ENCODE measurements at places on chromosomes 4 and X.

- peak; percentile 28 for DNase-seq
These were observed 2.7 kb upstream of the MAML3 start for GRCh38 chr4:140156529-140157171.

DNA sequence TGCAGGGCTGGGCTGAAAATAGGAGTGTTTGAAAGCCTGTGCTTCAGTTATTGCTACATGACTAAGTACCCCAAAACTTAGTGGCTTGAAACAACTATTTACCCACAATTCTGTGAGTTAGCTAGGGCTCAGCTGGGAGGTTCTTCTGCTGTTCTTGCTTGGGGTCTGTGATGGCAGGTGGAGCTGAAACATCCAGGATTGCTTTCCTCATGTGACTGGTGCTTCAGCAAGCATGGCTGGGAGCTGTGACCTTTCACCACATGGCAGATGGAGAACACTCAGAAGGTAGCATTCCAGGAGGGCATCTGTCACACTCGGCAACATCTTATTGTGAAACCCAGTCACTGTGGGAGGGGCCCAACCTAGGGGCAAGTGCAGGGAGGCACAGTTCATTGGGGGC, 57.0 kb upstream of the TBC1D14 start:
- no peak for DNase-seq

GRCh38 chrX:76428243-76429130, 977 bp downstream of the MAGEE1 start:
- peak; percentile 11 for DNase-seq

- DNase-seq: no peak
These were observed 34.8 kb downstream of the GPR101 start for GRCh38 chrX:136999024-136999423.

- no peak for DNase-seq
These were observed 154.5 kb downstream of the GASK1B start for GRCh38 chr4:158018221-158018830.

GRCh38 chr4:55892156-55892555, 38.7 kb downstream of the EXOC1 start:
- DNase-seq: no peak

DNA sequence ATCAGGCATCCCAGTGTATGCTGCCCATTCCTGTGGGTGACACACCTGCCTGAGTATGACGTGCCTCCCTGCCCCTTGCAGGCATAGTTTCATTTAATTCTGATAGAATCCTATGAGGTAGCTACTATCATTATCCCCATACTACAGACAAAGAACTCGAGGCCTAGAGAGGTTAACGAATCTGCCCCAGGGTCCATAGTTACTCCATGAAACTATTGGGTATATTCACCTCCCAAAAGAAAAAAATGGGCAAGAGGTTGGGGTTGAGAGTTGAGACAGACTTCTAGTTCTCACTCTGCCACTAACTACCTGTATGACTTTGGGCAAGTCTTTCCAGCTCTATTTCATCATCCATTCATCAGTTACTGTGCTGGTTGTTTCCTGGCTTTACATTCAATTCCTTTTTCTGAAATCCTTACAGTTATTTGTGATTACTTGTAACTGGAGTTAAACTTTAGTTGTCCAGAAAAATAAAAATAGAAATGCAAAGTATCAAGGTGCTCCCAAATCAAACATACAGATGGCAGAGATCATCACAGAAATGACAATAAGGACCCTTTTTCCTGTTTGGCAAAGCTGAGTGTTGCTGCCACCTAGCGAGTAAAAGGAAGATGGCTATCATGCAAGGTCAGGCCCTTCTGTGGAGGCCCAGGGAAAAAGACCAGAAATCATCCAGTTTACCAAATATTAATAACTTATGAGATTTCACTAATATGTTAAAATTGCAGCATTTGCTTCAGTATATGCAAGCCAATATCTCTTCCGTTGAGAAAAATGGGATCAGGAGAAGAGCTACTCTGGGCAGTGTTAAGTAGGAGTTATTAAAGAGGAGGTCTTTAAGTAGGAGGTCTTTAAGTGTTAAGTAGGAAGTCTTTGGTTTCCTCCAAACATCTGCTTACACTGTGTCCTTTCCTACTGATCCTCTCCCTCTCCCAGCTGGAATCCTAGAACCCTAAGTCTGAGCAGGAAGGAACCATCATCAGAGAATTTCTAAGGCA, 17.1 kb upstream of the MAP7D3 start:
- DNase-seq: peak; percentile 4

DNA sequence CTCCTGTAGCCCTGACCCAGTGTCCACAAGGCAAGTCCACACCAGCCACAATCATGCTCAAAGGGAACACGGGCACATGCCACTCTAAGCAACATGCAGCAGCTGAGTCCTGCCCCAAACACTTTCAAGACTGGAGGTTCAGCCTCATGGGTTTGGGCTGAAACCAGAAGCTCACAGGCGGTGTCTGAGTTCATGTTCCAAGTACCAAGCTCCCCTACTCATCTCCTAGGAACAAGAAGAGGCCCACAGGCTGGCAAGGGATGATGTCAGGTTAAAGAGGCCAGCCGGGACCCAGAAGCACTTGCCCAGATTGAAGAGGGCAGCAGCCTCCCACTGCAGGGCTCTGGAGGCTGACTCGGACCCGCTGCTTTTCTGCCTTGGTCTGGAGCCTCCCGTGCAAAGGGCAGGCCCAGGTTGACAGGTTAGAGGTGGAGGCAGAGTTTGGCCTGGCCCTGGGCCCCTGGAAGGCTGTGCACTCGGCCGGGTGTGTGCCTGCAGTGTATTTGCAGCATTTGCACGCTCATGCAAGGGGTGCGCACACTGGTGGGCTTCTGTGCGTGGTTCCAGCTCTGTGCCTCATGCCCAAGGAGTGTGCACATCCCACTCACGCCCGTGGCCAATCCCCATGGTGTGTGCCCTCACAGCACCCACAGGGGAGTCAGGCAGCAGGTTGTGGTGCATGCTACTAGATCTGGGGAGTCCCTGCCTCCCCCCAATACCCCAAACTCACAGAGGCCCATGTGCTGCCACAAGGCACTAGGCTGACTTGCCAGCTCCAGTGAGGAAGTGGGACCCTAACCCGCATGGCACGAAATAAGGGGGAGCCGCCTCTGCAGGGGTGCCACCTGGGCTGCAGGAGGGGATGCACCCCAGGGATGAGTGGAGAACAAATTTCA, 2.4 kb downstream of the HMX1 start:
- DNase-seq: no peak

DNA sequence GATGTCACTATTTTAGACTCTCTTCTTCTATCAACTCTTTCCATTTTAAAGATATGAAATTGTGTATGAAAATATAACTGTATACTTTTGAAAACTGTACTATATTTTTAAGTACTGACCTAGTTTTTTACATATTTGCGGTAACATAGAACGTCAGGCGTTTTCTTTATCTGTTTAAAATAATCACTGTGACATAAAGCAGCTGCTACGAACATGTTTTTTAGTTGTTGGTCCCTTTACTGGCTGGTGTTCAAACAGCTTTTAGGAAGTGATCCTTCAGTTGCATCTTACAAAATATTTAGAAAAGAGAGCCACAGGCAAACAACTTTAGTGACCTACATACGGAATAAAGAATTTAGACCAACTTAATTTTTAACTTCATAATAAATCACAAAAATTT, 73.1 kb downstream of the METTL14 start:
- no peak for DNase-seq

GRCh38 chr4:116639070-116639577, 446.3 kb downstream of the TRAM1L1 start:
- DNase-seq: no peak

DNA sequence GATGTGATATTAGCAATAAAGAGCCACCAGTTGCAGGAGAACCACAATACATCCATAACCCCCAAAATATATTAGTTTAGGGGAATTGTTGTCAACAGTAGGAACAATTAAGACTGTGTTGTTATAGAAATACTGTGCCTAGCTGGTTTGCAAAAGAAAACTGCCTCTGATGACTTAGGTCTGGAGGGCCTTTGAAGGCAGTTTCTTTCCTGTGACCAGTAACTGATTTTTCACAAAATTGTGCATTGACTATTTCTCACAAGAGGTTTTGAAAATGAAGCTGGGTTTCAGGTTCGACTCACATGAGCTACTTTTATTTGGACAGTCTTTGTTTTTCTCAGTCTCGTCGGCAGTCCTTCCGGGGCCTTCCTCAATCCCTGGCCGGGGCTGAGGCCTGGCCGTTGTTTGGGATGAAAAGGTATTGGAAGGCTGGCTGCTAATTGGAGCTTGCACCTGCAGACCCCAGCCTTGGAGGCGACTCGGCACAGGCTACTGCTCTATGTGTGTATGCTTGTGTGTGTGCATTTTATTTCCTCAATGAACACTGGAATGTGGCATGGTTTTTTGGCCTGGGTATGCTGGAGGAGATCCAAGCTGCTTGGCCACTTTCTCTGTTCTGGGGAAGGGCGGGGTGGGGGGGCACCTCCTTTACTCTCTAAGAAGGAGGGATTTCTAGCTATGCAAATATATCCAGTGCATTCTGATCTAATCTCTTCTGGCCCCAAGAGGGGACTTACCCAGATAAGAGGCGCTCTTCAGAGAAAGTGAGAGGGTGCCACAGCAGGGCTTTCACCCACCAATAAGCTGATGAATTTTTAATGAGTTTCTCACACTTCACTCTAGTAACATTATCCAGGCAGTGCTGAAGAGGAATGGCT, 49.5 kb upstream of the LNX1 start:
- no peak for DNase-seq

- DNase-seq: peak; percentile 34
These were observed at the start of gene EVC2 for GRCh38 chr4:5708449-5709206. TSS of gene EVC2 (minus strand) at chr4:5708559. CDS start at chr4:5708513, 46 bp downstream.

GRCh38 chr4:98203332-98204235, 57.6 kb upstream of the RAP1GDS1 start:
- DNase-seq: no peak

DNA sequence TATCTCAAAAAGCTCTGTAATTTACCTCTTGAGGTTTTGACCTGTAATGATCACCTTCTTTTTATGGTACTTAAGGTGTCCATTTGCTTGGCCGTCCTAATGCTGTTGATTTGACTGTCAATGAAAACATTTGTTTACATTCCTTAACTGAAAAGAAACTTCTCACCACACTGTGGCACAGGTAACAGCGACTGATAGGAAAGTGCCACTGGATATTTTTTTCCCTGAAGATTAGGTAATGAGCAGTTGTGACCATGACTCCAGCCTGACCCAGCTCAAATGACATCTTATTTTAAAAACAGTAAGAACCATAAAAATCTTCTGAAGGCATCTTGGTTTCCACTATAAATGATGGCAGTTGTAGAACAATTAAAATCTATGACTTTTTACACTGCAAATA, 87.6 kb downstream of the HHIP start:
- no peak for DNase-seq

DNA sequence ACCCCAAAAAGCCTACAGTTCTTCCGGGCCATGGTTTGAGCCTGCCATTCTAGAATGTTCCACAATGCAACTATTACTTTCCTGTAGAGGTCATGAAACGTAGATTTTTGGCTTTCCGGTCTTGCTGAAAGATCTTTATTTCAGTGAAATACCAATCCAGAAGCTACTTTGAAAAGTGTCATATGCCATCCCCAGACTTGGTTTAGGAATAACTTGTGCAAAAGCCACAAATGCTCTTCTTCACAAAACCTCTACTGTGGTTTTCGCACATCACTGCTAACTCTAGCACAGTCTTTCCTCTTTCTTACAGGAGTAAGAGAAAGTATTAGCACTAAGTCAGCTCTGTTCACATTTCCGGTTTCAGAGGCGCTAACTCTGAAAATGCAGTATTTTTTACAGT, 12.7 kb upstream of the CD40LG start:
- no peak for DNase-seq

- DNase-seq: no peak
These were observed 75.6 kb upstream of the BOD1L1 start for GRCh38 chr4:13703096-13703495.

DNA sequence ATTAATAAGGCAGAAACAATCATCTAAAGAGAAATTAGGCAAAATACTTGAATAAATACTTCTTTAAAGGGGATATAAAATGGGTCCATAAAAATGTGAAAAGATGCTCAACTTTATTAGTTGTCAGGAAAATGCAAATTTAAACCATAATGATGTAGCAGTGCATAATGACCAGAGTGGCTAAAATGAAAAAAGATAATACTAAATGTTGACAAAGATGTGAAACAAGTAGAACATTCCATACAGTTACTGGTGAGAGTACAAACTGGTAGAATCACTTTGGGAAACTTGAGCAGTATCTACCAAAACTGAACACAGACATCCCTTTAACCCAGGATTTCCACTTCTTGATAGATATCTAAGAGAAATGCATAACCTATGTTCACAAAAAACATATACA, 5.0 kb downstream of the ARSJ start:
- no peak for DNase-seq

DNA sequence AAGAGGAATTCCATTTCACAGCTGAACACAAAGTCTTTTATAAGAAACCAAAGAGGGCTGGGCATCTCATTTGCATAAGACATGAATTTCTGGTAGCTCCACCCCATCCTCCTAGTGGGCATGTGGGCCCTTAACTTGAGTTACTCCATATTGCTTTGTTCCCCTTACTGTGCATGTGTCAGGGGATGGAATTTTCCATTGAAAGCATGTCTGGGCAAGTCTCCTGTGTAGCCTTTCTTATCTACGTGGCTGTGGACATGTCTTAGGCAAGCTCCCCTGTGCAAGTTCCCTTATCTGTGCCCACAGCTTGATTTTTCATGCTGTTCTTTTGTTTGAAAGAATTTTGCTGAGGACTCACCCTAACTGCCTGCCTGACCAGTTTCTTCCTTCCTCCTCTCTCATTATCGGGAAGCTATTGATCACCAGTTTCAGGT, 123.5 kb upstream of the JADE1 start:
- DNase-seq: no peak

DNA sequence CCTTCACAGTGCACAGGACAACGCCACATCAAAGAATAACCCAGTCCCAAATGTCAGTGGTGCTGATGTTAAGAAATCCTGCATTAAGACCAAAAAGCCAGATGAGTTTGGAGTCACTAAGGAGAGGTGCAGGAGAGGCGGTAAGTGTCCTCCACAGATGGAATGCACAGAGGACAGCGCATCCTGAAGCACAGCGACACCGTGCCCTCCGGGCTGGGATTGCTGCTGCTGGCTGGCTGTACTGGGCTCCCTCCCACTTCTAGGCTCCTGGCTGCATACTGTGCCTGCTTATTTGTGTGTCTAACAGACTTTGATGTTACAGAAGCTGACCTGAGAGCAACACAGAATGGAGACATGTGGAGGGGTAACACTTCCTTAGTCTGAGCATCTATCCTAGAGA, 325.6 kb upstream of the BOD1L1 start:
- no peak for DNase-seq

- DNase-seq: no peak
These were observed 529.4 kb upstream of the ATOH1 start for GRCh38 chr4:93299118-93299517.

DNA sequence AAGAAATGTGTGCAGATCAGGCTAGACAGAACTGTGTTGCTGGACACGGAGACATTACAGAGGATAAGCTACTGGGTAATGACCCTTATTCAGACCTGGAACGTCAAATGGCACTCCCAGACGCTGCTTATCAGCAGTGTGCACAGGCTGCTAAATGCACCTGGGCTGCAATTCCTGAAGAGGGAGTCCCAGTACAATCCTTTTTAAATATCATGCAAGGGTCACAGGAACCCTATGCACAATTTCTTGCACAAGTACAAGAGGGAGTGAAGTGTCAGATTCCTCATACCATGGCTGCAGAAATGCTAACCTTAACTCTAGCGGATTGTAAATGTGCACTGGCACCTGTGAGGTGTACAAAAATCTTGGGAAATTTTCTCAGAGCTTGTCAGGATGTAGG, 16.9 kb downstream of the SPIN2B start:
- DNase-seq: no peak

GRCh38 chr4:151960449-151961230, 199.8 kb upstream of the GATB start:
- no peak for DNase-seq

Measured in stimulated activated naive CD4-positive, alpha-beta T cell treated with Interleukin-2 at 50 U/mL for 16 hours (primary cell).